ENCODE measurements at places on chromosomes 16 and 17. TPM values are rescaled to one million over a fixed set of nuclear protein-coding genes. Genes with fewer than 3 reads are reported as not detected.

Gene CD300H
- total RNA-seq: not detected

Gene LGALS9B
- total RNA-seq: not detected

Gene SLC12A3
- total RNA-seq: not detected

Gene SLC52A1
- total RNA-seq: under 0.01 TPM

Gene ZFP3
- 1.2 TPM for total RNA-seq

Gene NDEL1
- 50.5 TPM for total RNA-seq

Gene NPIPB9
- 3.6 TPM for total RNA-seq

Gene KRTAP3-2
- total RNA-seq: not detected

Gene KPNA2
- 36.5 TPM for total RNA-seq

Data from smooth muscle cell of the umbilical artery (primary cell).